ENCODE measurements at places on chromosomes 12 and 14.

GRCh38 chr14:64918216-64918615 is 4.0 kb downstream of the CHURC1 start:
- DNase-seq = no peak

DNA sequence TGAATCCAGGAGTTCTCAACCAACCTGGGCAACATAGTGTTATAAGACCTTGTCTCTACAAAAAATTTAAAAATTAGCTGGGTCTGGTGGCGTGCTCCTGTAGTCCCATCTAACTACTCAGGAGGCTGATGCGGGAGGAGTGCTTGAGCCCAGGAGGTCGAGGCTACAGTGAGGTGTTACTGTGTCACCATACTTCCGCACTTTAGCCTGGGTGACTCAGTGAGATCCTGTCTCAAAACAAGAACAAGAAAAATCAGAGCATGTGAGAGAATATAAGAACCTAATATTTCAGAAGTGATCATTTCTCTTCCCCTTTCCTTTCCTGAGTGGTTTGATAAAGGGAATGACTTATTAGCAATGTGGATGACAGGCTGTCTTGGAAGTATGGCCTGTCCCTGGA is 9.5 kb downstream of the TRAF3 start:
- DNase-seq = no peak

- no peak for DNase-seq
These were observed 1.4 kb upstream of the FOS start for GRCh38 chr14:75277008-75277814.

GRCh38 chr12:3342051-3342450 is 149.0 kb upstream of the PRMT8 start:
- DNase-seq = no peak

DNA sequence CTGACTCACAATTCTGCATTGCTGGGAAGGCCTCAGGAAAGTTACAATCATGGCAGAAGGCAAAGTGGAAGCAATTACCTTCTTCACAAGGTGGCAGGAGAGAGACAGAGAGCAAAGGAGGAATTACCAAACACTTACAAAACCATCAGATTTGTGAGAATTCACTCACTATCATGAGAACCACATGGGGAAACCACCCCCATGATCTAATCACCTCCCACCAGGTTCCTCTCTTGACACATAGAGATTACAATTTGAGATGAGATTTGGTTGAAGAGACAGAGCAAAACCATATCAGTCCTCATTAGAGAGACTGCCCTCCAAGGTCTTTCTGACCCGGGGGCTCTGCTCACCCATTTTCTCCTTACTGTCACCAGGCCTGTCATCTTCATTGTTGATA is 1582.3 kb upstream of the TMEM132C start:
- DNase-seq = no peak

GRCh38 chr12:4227046-4227445 is 46.5 kb upstream of the CCND2 start:
- DNase-seq = no peak

DNA sequence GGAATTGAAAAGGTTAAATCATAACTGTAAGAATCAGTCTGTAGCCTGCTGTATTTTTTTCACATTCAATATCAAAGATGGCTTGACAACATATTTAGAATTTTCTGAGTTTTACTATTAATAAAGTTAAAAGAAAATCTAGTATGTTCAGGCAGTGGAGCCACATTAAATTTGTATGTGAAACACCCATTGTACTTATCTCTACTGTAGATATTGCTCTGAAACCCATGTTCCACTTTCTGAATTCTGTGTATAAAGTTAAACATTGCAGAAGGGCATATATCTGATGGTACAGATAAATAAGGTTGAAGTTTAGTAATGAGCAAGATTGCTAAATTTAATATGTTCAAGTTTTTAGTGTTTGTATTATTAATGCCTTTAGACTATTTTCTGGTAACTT is 172.7 kb downstream of the FOXA1 start:
- DNase-seq = no peak

- DNase-seq = no peak
These were observed 12.9 kb downstream of the TMEM117 start for GRCh38 chr12:43848786-43849185.

Measured in non-pigmented ciliary epithelial cell (primary cell).